ENCODE measurements at places on chromosomes 7 and 10. TPM values are rescaled to one million over a fixed set of nuclear protein-coding genes. Genes with fewer than 3 reads are reported as not detected.

Gene CLEC2L
- polyA plus RNA-seq = 0.69 TPM

Gene FAM237B
- 0.31 TPM for polyA plus RNA-seq

DNA sequence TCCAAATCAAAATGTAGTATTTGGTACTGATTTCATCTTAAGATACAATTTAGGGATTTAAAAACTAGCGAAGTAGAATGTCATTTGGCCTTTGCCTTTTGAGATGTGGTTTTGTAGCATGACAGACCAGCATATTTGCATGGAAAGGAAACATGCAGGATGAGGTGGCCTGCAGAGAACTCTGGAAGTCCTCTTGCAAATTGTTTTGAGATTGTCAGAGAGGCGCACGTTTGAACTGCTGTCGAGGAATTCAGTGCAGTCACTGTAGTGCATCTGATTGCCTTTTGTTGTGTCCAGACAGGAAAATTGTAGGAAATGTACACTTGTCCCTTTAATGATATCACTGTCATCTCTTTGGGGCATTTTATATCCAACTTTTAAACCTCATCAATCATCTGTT, 136.7 kb downstream of the CELF2 start:
- no peak for DNase-seq

DNA sequence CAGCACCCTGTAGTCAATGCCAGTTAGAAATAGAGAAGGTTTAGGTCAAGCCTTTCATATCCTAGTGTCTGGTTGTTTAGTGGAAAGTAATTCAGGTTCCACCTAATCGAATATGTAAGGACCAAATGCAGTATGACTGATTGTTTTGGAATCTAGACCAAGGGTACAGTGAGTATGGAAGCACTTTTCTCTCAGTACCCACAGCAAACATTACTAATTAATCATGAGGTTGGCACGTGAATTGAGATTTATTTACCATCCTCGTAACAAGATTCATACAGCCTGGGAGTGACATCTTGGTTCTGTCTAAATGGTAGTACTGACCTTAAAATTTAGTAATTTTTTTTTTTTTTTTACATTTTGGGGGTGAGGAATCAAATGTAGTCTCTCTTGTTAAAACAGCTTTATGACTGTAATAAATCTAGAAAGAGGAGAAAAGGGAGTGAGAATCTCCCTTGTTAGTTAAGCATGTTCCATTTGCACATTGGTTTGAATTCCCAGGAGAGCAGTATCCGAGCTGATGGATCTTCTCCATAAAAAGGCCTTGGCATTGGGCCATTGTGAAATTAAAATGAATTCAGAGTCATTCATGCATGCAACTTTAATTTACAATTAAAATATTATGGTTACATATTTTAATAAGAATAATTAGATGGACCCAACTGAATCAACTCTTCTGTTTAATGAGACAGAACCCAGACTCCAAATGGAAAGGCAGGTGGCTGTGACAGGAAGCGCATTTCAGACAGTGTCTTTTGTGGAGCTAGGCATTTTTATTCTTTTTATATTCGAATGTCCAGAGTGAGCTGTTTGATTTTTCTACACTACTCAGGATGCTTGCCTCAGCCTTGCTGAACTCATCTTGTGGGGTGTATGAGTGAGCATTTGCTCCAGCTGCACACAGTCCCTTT, 57.6 kb downstream of the SNX10 start:
- no peak for DNase-seq

- no peak for DNase-seq
Measured at GRCh38 chr10:17984056-17984455, 32.3 kb downstream of the SLC39A12 start.

DNA sequence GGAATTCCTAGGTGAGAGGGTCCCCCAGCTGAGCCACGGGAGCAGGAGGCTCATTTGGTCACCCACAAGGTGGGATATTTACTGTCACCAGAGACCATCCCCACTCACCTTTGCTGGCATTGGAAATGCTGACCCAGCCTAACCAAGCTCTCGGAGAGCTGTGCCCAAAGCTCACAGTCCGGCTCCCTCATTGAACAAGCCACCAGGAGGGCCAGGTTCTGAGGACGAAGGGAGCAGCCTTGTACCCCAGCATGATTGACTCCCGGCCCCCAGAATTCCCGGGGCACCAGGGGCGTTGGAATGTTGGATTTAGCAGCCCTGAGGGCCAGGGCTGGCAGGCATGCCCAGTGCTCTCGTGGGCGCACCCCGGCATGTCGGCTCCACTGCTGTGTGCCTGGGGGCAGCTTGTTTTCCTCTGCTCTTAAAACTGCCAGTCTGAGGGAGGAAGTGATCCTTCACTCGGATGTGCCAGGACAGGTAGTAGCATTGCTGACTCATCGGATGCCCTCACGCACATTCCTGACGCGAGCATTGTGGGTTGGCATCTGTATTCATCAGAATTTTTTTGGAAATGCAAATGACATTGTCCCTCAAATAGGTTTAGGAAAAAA, 23.3 kb downstream of the CLIP2 start:
- no peak for DNase-seq

GRCh38 chr7:134350709-134351108, 34.0 kb upstream of the SLC35B4 start:
- DNase-seq = no peak

Gene OR2A14
- not detected for polyA plus RNA-seq

DNA sequence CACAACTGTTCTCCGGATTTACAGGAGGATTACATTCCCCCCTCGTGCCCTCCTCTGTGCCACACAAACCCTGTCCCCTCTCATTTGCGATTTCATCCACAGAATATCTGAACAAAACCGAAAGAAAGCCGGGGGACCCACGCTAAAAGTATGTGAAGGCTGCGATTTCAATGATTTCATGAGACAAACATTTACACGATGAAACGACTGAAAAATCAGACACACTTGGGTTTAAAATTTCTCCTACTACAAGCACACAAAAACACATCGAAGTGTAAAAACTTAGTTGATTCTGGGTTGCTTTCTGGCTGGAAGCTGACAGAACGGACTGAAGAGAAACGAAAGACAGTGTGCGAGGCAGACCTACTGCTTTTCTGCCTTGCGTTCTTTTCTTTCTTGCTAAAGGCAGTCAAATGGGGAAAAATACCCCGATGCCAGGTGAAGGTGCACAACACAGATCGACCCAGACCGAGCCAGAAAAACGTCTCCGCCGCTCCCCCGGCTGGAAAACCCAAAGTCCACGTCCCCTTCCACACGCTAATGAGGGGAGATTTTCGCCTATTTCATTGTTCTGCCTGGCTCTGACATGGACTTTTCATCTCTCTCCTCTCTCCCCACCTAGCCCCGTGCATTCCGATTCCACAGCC, 1.2 kb downstream of the HIPK2 start:
- DNase-seq = no peak

DNA sequence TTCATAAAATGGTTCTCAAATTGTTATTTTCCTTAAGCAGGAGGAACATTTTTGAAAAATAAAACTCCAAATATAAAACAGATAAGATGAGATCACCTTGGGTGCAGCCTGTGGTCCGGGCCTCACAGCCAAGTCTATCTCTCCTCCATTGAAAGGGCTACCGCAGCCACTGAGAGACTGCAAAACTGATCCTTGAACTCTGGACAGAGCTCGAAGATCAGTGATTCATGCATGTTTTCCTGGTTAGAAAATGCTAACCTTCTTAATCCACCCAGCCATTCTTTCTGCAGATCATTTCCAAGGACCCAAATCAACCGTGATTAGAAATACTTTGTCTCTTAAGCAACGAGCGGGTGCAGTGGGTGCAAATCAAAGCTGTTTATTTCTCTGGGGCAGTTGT, 378.8 kb downstream of the PLXDC2 start:
- DNase-seq = no peak

- DNase-seq = no peak
Measured at GRCh38 chr10:127398971-127399365, 150.1 kb upstream of the NPS start.

Gene OPALIN
- not detected for polyA plus RNA-seq

DNA sequence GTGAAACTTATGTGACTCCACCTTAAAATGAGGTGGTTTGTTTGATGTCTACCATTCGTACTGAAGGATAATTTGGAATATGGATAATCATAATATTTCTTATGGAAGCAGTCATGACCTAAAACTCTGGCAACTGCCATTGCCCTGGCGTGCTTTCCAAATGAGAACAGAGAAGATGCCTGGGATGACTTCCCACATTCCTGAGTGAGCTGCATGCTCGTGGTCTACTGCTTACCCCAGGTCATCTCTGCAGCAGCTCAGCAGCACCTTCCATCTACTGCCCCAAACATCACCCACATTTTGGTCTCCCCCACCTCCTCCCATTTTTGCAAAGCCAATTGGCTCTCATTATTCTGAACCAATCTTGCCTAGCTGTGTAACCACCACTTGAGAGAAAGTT, 40.1 kb downstream of the LYZL1 start:
- DNase-seq = no peak

DNA sequence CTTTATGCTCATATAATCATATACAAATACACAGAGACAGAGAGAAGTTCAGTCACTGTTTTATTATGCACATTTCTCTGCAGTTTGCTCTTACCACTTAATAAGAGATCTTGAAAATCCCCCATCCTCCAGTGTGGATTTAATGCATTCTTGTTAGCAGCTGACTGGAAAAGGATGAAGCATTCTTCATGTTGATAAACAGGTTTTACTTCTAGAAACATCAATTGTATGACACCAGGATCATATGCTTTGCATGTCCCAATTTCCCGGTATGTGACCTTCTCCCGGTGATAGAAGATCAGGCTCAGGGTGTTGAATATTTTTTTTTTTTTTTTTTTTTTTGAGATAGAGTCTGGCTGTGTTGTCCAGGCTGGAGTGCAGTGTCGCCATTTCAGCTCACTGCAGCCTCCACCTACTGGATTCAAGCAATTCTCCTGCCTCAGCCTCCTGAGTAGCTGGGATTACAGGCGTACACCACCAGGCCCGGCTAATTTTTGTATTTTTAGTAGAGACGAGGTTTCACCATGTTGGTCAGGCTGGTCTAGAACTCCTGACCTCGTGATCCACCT, 6.2 kb upstream of the CREB3L2 start:
- DNase-seq = no peak

- no peak for DNase-seq
Measured at GRCh38 chr7:129095258-129095657, 40.3 kb upstream of the TNPO3 start.

All from right renal cortex interstitium (tissue), 3 donors.